ENCODE measurements at places on chromosomes 4 and X.
A peak's percentile ranks its signal among the peaks of the same experiment; 100 is the strongest.

DNA sequence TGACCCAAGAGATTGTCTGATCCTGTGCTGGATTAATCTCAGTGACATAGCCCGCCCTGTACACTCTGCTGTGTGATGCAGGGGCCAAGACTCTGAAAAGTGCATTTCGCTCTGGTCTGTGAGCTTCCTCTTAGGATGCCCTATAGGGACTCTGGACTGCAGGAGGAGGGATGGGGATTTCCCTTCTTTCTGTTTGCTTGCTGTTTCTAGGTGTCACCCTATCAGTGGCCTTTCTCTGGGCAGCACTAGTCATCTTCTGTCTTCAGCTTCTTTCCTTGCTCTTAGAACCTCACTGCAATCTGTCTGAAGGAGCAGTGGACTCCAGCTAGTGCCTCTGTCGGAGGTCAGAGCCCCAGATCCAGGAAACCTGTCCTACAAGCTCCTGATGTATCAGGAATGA lies 34.5 kb upstream of the SCRG1 start:
- no peak for DNase-seq

- no peak for DNase-seq
Measured at GRCh38 chrX:1249101-1249887, 19.3 kb upstream of the CSF2RA start.

DNA sequence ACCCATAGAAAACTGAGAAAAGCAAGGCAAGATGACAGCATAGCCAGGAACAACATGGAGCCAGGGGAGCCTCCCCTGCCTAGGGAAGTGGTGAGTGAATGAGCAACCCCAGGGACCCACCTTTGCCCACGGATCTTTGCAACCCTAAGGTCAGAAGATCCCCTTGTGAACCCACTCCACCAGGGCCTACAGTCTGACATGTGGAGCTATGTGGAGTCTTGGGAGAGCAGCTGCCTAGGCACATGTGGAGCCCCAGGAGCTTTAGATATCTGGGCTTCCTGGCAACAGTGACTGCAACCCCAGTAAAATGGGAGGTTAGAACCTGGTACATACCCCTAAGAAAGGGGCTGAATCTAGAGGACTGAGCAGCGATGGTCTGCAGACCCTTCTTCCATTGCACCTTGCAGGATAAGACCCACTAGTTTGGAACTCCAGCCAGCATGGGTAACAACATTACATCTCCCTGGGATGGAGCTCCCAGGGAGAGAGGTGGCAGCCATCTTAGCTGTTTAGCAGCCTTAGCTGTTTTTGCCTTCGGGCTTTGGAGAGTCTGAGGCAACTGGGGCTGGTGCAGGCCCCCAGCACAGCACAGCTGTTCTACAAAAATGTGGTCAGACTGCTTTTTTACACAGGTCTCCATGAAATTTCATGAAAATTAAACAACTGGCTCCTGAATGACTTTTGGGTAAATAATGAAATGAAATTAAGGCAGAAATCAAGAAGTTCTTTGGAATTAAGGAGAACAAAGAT lies 104.7 kb upstream of the TRIM2 start:
- DNase-seq, result no peak

DNA sequence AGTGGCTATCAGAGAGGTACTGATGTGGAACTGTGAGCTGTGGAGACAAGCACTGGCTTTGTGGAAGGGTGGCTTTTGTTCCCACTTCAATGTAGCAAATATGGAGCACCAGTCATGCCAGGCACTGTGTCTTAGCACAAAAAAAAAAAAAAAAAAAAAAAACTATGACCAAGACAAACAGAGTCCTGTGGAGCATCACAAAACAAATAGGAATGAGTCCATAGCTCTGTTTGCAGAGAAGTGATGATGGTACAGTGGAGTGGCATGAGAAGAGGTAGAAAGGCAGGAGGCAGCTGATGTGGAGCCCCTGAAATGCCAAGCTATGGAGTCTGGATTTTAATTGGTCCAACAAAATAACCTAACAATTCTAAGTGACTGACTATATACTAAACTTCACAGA lies 116.9 kb downstream of the RAB28 start:
- no peak for DNase-seq

DNA sequence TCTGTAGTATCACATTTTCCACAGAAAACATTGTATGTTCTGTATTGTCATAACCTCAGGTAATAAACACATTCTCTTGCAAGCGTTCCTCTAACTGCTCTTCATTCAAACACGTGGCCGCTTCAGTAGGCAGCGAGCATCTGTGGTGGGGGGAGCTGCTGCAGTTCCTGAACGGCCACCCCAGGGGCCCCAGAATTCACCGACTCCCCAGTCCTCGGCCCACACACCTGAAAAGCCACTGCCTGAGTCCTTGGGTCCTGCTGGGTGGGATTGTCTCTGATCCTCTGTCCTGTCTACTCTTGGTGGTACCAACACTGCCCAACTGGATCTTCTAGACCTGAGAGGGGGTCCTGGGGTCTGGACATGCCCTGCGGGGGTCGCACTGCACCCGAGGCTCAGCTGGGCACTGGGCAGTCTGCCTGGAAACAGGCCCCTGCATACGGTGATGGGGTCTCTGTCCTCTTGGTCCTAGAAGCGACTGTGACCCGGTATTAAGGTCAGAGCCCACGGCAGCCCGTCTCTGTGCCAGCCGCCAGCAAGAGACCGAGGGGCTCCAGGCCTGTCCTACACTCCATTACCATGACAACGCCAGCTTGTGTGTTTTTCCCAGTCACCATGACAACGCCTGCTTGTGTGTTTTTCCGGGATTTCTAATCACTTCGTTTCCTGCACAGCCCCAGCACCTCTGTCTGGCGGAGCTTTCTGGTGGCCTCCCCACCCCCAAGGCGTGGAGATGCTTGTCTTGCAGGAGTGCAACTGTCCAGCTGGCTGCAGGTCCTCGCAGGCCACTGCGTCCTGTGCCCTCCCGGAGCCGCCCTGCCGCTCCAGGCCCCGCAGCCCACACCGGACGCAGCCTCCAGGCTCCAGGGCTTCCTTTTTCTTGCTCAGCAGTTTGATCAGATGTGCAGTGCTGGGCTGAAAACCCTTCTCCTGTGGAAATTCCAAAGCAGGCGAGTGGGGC lies 16.0 kb downstream of the CTBP1 start:
- no peak for DNase-seq

- no peak for DNase-seq
Measured at GRCh38 chrX:30153881-30154260, 61.5 kb upstream of the MAGEB2 start.

DNA sequence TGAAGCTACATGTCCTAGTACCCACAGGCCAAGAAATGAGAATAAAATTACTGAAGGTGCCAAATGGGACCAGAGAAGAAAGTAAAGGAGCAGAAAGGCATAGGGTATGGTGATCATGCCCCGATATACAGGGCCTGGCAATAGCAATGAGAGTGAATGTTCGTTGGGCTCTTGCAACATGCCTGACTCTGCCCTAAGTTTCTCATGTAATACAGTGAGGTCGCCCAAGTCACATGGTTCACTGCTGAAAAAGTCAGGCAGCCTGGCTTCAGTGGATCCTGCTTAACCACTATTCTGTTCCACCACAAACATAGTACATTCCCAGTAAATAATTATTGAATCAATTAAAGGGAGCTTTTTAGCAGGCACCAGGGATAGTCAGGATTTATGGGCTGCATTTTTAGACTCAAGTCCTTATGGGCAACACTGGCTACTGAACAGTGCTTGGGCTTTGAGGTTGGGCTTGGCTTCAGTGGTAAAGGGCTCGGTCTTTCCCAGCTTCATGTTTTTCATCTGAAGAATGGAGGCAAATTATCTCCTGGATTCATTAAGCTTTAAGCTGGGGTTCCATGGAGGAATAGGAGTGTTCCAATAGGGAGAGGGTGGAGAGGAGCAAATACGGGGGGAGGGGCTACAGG lies 67.1 kb upstream of the ZNF518B start:
- no peak for DNase-seq

DNA sequence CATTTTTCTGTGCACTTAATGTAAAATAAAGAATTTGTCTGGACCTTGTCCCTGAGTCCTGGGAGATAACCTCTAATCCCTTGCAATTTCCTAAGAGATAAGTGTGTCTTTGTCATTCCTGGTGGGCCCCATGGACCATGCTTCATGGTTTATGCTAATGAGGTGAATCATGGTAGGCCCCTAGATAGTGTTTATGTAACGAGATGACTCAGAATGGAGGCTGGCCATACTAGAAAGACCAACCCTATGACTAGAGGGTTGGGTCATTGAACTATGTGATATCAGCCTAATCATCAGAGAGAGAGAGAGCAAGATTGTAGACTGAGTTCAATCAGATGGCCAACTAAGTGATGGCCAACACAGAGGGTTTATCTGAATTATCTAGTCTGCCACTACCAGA lies 64.2 kb upstream of the NHSL2 start:
- DNase-seq, result no peak

GRCh38 chr4:2298532-2298991 lies 36.7 kb upstream of the MXD4 start:
- DNase-seq, result no peak

DNA sequence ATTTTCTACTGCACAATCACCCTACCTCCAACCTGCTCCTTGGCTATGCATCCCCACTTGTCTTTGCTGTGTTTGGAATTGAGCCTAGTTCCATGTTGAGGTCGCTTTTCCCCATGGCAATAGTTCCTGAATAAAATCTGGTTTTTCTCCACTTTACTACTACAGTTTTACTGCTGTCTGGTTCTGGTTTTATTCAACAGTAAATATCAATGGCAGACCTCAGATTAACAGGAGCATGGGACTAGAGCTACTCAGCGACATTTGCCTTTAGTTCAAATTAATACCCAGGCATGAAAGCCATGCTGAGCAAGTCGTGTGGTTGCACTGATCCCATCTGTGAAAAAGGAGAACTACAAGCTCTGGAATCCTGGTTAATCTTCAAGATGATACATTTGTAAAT lies 460.3 kb downstream of the GRXCR1 start:
- no peak for DNase-seq

DNA sequence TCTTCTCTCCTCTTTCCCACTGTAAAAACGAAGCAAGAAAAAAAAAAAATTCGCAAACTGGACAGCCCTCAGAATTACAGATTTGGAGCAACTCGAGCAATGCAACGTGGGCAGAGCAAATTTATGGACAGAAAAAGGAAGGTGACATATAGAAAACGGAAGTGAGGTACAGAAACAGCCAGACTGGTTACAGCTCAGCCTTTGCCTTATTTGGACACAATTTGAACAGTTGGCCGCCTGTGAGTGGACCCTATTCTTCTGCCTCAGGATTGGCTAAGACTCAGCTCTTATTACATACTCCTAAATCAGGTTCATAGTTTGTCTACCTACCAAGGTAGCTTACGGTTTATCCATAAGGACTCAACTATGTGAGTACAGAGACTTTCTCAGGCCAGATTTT lies 98.8 kb downstream of the SOWAHB start:
- DNase-seq, result no peak

- no peak for DNase-seq
Measured at GRCh38 chrX:63283348-63283747, 67.8 kb downstream of the SPIN4 start.

GRCh38 chr4:2076908-2077536 lies 17.9 kb downstream of the NAT8L start:
- no peak for DNase-seq

GRCh38 chr4:90220459-90220858 lies 93.3 kb downstream of the CCSER1 start:
- DNase-seq, result no peak

DNA sequence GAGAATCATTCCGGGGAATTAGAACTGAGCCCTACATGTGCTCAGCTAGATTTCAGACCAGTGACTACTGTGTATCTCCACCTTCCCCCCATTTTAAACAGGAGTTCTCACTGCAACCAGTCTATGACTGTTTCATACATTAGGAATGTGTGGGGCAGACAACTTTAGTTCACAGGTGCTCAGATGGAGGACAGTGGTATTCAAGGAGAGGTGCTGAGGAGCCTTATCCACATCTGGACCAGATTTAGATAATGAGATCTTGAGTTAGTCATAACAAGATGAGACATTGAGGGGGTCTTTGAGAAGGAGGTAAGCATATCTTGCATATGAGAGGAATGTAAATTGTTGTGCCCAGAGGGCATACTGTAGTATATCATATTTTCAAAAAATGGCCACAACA lies 32.8 kb upstream of the RELL1 start:
- no peak for DNase-seq

DNA sequence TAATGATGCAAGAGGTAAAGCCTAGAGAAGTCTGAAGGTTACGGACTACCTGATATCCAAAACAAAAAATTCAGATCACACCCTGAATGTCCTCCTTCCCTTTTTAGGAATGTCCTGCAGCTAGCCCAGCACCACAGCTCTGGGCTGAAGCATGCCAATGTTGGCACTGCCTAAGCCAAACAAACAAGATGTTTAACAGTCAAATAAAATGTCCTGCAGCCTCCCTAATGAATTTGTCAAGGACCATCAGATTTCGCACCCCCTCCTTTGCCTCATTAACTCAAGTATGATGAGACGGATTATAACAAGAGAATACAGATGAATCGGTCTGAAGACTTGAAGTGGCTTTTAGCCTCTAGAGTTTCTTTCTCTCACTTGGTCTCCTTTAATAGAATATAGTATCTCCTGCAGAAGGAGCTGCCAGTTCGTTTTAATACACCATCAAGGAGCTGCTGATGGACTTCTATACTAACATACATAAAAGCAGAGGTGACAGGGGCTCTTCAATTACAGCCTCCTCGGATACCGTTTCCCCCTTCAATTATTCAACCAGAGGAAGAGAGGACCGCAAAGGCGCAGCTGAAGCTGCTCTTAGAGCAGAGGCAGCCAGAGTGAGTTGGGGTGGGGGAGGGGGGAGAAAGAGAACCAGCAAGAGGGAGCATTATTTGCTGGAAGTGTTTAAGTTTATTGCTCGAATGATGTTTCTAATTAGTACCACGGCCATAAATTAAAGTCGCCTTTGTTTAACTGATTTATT lies 3.0 kb upstream of the MAB21L2 start:
- no peak for DNase-seq

DNA sequence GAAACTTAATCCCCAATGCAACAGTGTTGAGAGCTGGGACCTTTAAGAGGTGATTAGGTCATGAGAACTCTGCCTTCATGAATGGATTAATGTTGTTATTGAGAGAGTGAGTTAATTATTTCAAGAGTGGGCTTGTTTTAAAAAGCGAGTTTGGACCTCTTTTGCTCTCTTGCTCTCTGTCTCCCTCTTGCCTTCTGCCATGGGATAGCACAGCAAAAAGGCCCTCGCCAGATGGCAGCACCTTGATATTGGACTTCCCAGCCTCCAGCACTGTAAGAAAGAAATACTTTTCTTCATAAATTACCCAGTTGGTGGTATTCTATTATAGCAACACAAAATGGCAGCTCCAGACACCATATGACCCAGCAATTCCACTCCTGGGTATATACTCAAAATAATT lies 7.0 kb upstream of the ATP6AP2 start:
- DNase-seq, result peak; percentile 0

- no peak for DNase-seq
Measured at GRCh38 chr4:8577046-8577445, 3.1 kb upstream of the GPR78 start.

GRCh38 chrX:42151808-42152207 lies 228.5 kb upstream of the CASK start:
- DNase-seq, result no peak

DNA sequence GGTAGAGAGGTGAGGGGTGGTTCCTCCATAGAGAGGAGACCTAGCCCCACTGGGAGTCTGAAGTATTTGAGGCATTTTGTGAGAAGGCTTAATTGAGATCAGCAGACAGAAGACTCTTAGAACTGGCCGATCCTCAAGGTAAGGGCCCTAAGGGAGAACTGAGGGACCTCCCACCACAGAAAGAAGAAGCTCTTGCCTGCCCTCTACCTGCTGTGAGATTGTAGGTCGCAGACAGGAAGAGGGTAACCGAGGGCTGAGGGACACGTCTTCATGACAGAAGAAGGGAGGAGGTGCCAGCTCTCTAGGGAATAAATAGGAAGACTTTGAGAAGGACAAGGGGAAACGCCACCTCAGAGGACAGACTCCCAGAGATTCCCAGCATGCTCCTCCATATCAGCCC lies 24.1 kb upstream of the MAGEC1 start:
- no peak for DNase-seq
